GM12878 (cell line): ENCODE measurements at places on chromosomes 5 and 9. TPM values are rescaled to one million over a fixed set of nuclear protein-coding genes. Genes with fewer than 3 reads are reported as not detected.

The G3BP1 gene
- total RNA-seq: 255 and 269 TPM in 2 replicates

The SVEP1 gene
- 0.03 and 0.05 TPM in 2 replicates for total RNA-seq

The SLC45A2 gene
- not detected in 2 replicates for total RNA-seq

The IQGAP2 gene
- 26.9 and 28.2 TPM in 2 replicates for total RNA-seq

The HMCN2 gene
- not detected in 2 replicates for total RNA-seq

The NDST1 gene
- total RNA-seq: 47.9 and 53.5 TPM in 2 replicates

- no peak for DNase-seq
- no peak overlapping the region for H3K4me3 ChIP-seq
- H3K27ac ChIP-seq: no peak overlapping the region
- no peaks in the 10 kb centered on the region for H3K27me3 ChIP-seq
- no peaks in the 10 kb centered on the region for H3K36me3 ChIP-seq
- H3K4me1 ChIP-seq: no peaks in the 10 kb centered on the region
Observed at GRCh38 chr5:113421693-113422092, 13.1 kb downstream of the TSSK1B start.

DNA sequence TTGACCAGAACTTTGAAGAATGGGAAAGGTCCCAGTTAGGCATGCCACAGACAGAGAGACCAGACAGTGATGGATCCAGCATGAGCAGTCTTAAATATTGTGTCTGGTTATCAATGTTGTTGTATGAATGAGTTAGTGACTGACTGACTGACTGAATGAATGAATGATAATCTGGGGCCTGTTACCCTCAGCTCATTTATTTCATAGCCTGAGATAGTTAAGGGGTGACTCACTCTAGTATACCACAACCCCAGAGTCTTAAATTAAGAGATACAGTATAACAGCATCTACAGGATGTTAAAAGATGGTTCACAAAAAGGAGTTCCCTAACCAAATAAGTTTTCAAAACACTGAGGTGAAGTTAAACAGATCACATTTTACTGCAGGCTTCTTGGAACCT lies 133.5 kb downstream of the SGCD start:
- H3K27ac ChIP-seq: no peak overlapping the region
- no peak for DNase-seq
- no peak overlapping the region for H3K4me3 ChIP-seq
- H3K27me3 ChIP-seq: no peaks in the 10 kb centered on the region
- H3K36me3 ChIP-seq: no peaks in the 10 kb centered on the region
- no peaks in the 10 kb centered on the region for H3K4me1 ChIP-seq

DNA sequence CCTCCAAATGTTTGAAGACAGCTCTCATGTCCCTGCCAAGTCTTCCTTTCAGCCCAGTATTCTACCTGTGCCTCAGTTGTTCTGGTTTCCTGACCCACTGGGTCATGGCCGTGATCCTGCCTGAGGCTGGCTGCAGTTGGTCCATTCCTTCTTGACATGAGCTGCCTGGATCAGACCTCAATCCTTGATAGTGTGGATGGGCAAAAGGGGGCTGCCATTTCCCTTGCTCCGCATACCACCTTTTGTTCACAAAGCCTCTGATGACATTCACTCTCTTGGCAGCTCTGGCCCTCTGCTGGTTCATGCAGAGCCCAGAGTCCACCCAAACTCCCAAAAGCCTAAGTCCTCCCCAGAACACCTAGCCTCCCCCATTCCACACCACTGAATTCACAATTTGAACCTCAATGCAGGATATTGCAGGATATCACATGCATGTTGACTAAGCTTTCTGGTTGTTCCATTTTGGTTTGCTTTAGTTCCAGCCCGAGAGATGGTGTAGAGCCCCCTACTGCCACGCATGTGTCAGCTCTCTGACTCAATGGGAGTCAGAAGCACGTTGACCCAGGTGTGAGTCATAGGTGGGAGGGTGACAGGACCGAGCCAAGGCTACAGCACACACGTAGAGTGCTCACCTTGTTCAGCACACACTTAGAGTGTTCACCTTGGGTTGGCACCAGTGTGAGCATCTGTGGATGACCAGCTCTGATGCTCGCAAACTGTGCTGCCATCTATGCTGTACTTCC lies 137.2 kb downstream of the MTX3 start:
- H3K36me3 ChIP-seq: no peaks in the 10 kb centered on the region
- H3K27me3 ChIP-seq: no peaks in the 10 kb centered on the region
- H3K4me3 ChIP-seq: no peak overlapping the region
- no peak overlapping the region for H3K27ac ChIP-seq
- DNase-seq: no peak

- H3K27me3 ChIP-seq: no peaks in the 10 kb centered on the region
- H3K27ac ChIP-seq: no peak overlapping the region
- no peak for DNase-seq
- no peak overlapping the region for H3K4me3 ChIP-seq
- H3K36me3 ChIP-seq: no peaks in the 10 kb centered on the region
- H3K4me1 ChIP-seq: peaks cover 26% of the 10 kb centered on the region
Observed at GRCh38 chr9:127187231-127187956, 65.0 kb upstream of the ANGPTL2 start.

- no peak overlapping the region for H3K27ac ChIP-seq
- H3K27me3 ChIP-seq: no peaks in the 10 kb centered on the region
- DNase-seq: no peak
- H3K4me3 ChIP-seq: no peak overlapping the region
- no peaks in the 10 kb centered on the region for H3K4me1 ChIP-seq
- no peaks in the 10 kb centered on the region for H3K36me3 ChIP-seq
Observed at GRCh38 chr5:3361811-3362605, 233.6 kb upstream of the IRX1 start.

- no peak for DNase-seq
- H3K4me3 ChIP-seq: no peak overlapping the region
- peaks cover 8% of the 10 kb centered on the region; the same call in 1 of the 2 replicates for H3K4me1 ChIP-seq
- H3K27ac ChIP-seq: no peak overlapping the region
- no peaks in the 10 kb centered on the region for H3K36me3 ChIP-seq
- peaks cover 8% of the 10 kb centered on the region; the same call in 1 of the 2 replicates for H3K27me3 ChIP-seq
Observed at GRCh38 chr5:1656271-1656975, 132.7 kb upstream of the LPCAT1 start.

DNA sequence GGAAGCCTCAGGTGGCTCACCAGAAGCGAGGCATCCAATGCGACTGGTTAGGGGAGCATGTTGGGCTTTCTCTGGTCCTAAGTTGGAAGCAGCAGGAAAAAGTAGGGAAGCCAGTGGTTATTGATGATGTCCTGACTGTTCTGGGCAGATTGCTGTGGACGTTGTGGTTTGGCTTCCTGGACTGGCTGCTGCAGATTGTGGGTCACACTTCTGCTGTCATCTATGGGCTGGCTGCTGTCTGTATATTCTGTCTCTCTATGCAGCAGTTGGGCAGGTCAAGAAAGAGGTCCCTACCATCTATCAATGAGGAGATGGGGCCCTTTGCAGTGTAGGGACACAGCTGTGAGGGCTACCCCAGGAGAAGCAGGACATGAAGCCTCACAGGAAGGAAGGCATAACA lies 13.5 kb upstream of the MARCHF6 start:
- H3K4me3 ChIP-seq: no peak overlapping the region
- no peaks in the 10 kb centered on the region for H3K36me3 ChIP-seq
- no peak overlapping the region for H3K27ac ChIP-seq
- no peaks in the 10 kb centered on the region for H3K27me3 ChIP-seq

DNA sequence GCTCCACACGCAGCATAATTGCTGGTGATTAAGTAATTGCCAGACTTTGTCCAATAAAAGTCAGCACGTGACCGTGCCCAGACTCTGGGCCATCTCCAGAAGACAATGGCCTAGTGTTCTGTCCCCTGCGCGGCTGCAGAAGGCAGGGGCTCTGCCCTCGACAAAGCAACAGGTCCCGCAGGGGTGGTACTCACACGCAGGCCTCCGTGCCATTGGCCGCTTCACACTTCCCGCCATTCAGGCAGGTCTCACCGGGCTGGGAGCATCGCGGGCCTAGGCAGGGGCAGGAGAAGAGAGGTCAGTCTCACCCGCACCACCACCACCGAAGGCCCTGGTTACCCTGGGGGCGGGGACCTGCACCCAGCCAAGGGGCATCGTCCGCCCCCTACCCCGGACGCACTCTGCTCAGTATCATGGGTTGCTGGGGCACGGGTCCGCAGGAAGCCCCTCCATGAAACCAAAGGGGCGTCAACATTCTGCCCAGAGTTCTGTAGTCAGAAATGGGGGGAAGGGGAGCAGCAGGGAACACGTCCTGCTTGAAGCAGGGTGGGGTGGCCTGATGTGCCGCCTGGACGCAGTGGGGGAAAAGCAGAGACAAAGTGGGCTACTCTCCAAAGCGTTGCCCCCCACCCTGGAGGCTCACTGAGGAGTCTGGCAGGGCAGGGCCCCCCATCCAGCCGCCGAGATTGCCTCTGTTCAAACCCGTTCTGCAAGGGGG lies 1.9 kb downstream of the NOTCH1 start:
- peak overlapping the region; percentile 41 for H3K27ac ChIP-seq
- no peaks in the 10 kb centered on the region for H3K27me3 ChIP-seq
- H3K36me3 ChIP-seq: no peaks in the 10 kb centered on the region
- peaks cover 40% of the 10 kb centered on the region for H3K4me1 ChIP-seq
- DNase-seq: no peak
